ENCODE measurements at places on chromosomes 16 and 17.

DNA sequence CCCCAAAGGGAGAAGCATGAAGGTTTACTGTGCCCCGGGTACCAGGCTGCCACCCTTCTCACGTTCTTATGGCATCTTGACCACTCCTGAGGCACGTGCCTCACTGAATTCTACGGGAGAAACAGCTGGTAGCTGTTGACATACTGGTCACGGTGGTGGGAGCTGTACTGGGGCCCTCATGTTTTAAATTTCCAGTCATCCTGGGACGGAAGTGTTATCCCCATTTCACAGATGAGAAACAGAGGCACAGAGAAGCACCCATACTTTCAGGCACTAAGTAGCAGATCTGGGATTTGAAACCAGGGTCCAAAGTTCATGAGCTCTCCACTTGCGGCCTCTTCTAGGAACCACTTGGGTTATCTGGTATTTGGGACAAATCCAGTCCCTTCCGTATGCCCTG, 26.3 kb upstream of the DOC2B start:
- DNase-seq: no peak

DNA sequence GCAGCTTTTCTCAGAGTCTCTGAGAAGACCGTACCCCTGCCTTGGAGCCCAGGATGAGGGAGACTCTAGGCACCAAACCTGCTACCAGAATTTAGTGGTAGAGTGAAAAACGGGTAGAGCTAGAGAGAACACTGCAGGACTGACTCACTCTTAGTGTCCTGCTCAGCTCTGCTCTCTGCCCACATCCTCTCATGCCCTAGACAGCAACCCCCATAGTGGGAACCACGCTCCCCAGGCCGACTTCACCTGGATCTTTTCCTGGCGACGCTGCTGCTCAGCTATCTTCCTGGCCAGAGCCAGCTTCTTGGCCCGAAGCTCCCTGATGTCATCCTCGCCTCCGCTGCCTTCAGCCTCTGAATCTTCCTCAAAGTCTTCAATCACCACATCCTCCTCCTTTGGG, 26.7 kb downstream of the HIC1 start:
- no peak for DNase-seq

- DNase-seq: peak; percentile 64
These were observed 486 bp downstream of the PIGS start for GRCh38 chr17:28570716-28571360.

- no peak for DNase-seq
These were observed 11.5 kb downstream of the UBE2G1 start for GRCh38 chr17:4354862-4355514.

DNA sequence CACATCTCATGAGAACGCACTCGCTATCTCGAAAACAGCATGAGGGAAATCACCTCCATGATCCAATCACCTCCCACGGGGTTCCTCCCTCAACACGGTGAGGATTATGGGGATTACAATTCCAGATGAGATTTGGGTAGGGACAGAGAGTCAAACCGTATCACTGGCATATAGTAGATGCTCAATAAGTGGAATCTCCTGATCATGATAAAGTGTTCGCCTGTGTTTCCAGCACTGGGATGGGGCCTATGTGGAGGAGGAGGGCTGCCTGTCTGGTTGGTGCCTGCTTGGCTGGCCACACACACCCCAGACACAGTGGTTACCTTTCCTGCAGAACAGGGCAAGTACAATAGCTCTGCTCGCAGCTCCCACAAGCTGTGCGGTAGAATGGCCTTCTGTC, 6.1 kb upstream of the MGAT5B start:
- no peak for DNase-seq
